Right atrium auricular region (tissue), 2 donors: ENCODE measurements at places on chromosomes 5 and 9. TPM values are rescaled to one million over a fixed set of nuclear protein-coding genes. Genes with fewer than 3 reads are reported as not detected.

DNA sequence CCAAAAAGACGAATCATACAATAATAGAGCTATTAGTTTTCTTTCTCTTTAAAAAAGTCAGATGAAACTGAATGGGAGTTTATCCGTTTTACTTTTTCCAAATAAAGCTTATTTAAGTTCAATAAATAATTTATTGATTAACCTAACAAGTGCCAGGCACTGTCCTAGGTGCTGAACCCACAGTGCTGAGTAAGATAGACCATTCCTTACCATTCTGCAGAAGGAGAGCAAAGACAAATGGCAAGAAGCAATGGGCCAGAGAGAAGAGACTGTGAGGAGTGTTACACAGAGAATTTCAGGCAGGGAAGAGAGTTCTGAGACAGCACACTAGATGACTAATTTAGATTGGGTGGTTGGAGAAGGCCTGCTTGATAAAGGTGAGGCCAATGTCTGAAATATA, 127.2 kb downstream of the AUH start:
- DNase-seq = no peak

- no peak for DNase-seq
Measured at GRCh38 chr5:33516421-33516820, 75.7 kb downstream of the TARS1 start.

DNA sequence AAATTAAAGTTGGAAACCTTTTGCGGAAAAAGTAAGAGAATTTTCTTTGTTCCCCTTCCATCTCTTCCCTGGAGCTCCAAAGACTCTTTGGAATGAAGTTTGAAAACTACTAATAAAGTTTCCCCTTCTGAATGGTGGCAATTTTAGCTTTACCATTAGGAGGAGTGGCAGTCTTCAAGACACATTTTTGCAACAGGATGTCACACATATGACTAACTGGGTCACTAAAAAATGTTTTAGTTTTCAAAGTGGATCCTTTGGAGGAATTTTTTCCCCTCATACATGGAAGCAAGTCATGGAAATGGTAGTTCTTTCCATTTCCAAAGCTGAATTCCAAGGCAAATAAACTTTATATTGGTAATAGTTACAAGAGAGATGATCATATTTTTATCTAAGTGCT, 15.6 kb downstream of the FBXO4 start:
- DNase-seq = no peak

DNA sequence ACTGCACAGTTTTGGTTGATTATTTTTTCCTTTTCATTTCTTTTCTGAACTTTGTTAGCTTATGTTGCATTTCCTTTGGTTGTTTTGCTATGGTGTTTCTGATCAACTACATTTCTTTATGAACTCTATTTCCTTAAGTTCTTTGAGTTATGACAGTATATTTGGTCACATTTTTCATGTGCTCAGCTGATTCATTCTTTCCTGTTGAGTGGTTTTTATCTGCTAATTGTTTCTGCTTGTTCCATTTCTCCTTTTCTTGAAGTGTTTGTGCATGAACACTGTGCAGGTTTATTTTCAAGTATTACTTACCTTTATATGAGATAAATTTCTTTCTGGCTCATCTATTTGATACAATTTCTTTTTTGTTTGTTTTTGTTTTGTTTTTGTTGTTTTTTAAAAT, 50.9 kb upstream of the MACIR start:
- no peak for DNase-seq

DNA sequence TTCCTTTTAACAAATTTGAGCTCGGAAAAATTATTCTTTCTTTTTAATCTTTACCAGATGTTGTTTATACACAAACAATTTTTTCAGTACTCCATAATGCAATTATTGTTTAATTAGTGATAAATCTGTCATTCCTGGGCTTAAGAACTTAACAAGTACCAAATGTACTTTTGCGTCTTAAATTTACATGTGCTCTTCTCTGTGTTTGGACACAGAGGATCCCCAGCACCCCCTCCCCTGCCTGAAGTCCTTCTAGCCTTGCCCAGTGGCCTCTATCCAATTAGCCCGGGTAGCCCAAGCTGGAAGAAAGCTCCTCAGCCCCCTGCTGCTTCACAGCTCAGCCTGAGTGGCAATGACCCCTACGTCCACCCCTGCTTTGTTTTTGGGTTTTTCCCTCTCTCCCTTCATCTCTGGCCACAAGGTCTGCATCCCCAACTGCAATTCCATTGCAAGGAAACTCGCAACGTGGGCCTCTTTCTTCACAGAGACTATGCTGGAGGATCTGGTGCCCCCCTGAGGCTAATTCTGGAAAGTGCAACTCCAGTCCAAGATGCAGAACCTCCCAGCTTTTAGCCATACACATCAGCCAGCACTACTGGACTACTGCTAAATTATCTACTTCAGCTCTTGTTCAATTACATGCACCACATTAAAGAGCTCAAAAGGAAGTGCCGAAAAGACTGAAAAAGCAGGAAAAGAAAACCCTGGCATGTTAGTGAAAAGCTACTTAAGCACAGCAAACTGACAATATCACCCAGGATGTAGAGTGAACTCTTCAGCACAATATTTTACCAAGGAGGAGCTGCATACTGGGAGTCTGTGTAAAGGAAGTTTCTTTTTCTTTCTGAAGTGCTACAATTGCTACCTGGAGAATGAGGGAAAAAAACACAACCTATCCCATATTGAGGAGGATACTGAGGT, 186.2 kb downstream of the FANCC start:
- peak; percentile 78 for DNase-seq

The CKMT2 gene
- 1,365 TPM for total RNA-seq
